Type B pancreatic cell (in vitro differentiated cells): ENCODE measurements at places on chromosomes 1 and 21. TPM values are rescaled to one million over a fixed set of nuclear protein-coding genes. Genes with fewer than 3 reads are reported as not detected.
A peak's percentile ranks its signal among the peaks of the same experiment; 100 is the strongest.

DNA sequence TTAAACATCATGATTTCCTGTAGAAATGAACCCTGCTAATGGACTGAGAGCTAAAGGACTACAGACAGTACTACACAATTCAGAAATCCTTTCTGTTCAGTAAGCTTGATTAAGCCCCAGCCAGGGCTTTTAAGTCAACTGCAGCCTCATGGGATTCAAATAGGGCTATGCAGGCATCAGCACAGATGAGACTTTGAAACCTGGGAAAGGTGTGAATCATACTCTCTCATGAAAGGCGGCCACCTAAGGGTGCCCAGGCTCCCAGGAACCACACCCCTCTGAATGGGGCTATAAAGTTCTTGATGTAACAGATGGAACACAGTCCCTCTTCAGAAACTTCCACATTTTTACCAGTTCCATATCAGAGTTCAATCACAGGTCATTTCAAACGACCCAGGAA is 7.6 kb downstream of the SIPA1L2 start:
- no peaks in the 10 kb centered on the region for H3K27me3 ChIP-seq
- peaks cover 45% of the 10 kb centered on the region for H3K4me1 ChIP-seq
- DNase-seq = no peak
- H3K36me3 ChIP-seq = peaks cover 8% of the 10 kb centered on the region
- H3K4me3 ChIP-seq = peak overlapping the region; percentile 39

Gene POTED
- not detected in 2 replicates for total RNA-seq

GRCh38 chr1:151881479-151881878 is 27.8 kb downstream of the THEM4 start:
- H3K4me3 ChIP-seq = no peak overlapping the region
- H3K27me3 ChIP-seq = no peaks in the 10 kb centered on the region
- peaks cover 5% of the 10 kb centered on the region for H3K36me3 ChIP-seq

Gene VWA5B1
- 1.9 and 2.8 TPM in 2 replicates for total RNA-seq

- peak overlapping the region; percentile 46 for H3K27ac ChIP-seq
- H3K27me3 ChIP-seq = peaks cover 7% of the 10 kb centered on the region
- peaks cover 42% of the 10 kb centered on the region for H3K4me1 ChIP-seq
Measured at GRCh38 chr1:3119725-3120124, 50.7 kb downstream of the PRDM16 start.
